ENCODE measurements at places on chromosomes 2 and 18.

GRCh38 chr2:39405364-39405763 lies 31.7 kb downstream of the MAP4K3 start:
- DNase-seq: no peak

- DNase-seq: no peak
Observed at GRCh38 chr18:58960508-58960907, 95.8 kb downstream of the ZNF532 start.

GRCh38 chr2:182368996-182369395 lies 57.8 kb downstream of the PDE1A start:
- DNase-seq: no peak

DNA sequence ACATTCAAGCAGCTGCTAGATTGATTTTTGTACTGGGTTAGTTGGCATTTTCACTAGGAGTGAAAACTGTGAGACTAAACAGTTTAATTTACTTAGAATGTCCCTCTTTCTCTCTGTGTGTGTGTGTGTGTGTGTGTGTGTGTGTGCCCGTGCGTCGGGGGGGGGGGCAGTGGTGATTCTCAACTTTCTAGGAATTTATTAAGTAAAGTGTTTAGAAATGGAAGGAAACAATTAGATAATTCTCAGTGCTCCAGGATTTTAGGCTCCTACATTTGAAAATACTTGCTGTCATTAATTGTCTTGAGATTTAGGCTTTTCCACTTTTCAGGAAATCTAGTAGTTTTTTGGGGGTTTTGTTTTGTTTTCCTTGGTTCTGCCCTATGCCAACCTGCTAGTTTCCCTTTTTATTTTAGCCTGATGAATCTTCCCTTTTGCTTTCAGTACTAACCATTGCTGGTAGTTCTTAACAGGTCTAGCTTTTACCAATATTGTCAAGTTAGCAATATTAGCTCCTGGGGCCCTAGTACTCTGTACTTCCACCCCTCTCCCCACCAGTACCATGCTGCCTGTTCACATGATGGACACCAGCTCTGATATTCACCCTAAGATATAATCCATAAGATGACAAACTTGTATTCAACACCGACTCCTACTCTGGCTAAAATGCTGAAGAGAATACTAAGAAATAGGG lies 4.9 kb downstream of the EPAS1 start:
- no peak for DNase-seq

- DNase-seq: no peak
Observed at GRCh38 chr2:216159144-216159543, 50.0 kb downstream of the XRCC5 start.

- no peak for DNase-seq
Observed at GRCh38 chr18:57813245-57813644, 10.1 kb upstream of the ATP8B1 start.

- no peak for DNase-seq
Observed at GRCh38 chr2:131641414-131642206, 113.9 kb downstream of the CCDC74A start.

- DNase-seq: no peak
Observed at GRCh38 chr2:147569426-147569825, 275.4 kb upstream of the ACVR2A start.

- DNase-seq: no peak
Observed at GRCh38 chr2:197453914-197454398, 604 bp downstream of the COQ10B start.

DNA sequence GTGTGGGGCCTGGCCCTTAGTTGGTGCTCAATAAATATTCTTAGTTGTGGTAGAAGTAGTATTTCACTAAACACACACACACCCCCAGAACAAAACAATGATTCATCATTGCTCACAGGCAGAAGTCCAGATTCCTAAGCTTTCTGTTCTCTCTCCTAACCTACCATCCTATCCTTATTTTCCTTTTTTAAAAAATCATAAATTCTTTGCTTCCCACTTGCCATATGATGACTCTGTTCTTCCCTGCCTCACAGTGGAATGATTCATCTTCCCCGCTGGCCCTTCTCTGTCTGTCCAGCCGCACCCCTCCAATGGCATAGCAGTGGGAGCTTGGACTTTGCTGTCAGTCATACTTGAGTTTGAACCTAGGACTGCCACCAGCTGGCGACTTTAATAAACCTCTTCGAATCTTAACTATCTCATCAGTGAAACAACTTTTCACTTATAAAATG lies 5.2 kb downstream of the EML6 start:
- DNase-seq: no peak

DNA sequence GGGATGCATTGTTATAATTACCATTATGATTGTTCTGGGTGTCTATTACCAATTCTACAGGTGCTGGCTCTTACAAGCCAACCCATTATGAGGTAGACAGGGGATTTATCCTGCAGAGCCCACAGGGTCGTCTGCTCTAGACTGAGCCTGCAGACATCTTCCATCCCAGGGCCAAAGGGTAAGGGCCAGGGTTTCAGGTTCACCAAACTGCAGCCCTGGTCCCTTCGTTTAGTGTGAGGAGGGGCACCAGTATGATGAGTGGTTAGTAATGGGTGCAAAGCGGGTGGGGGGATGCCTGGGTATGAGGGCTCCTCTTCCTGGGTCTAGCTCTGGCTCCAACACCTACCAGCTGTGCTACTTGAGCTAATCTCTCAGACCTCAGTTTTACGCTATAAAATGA lies 1.2 kb upstream of the ARID5A start:
- no peak for DNase-seq

- DNase-seq: no peak
Observed at GRCh38 chr18:21330122-21330701, 88.2 kb downstream of the GREB1L start.

- DNase-seq: no peak
Observed at GRCh38 chr2:227366769-227367426, 12.2 kb downstream of the TM4SF20 start.

DNA sequence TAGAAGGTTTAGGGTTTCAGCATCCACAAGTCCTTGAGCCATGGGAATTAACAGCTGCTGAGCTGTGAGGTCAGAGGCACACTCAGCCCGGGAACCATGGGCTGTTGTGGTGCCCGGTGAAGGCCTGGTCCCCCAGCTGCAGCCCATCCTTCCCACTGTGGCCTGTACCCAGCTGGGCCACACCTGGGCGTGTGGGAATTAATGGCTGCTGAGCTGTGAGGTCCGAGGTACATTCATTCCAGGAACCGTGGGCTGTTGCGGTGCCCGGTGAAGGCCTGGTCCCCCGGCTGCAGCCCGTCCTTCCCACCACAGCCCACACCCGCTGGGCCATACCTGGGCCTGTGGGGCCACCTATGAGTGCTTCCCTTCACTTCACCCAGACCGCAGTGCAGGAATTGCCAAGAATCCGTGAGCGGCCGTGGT lies 25.2 kb downstream of the TMEM18 start:
- no peak for DNase-seq

GRCh38 chr2:25635797-25636196 lies 37.6 kb downstream of the DTNB start:
- DNase-seq: no peak

DNA sequence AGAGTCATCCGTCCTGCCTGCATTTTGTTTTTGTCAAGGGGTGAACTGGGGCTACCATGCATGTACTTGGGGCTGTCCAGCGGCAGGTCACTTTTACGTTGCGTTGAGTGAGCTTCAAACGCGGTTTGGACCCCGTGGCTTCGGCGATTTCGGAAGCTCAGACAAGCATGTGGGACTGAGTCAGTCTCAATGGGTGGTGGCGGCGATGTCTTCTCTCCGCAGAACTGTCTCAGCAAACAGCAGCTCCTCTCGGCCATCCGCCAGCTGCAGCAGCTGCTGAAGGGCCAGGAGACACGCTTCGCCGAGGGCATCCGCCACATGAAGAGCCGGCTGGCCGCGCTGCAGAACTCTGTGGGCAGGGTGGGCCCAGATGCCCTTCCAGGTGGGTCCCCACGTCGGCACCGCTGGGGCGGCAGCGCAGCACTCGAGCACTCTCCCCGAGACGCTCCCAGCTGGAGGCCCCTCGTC lies 21.3 kb downstream of the FBLN7 start:
- no peak for DNase-seq

DNA sequence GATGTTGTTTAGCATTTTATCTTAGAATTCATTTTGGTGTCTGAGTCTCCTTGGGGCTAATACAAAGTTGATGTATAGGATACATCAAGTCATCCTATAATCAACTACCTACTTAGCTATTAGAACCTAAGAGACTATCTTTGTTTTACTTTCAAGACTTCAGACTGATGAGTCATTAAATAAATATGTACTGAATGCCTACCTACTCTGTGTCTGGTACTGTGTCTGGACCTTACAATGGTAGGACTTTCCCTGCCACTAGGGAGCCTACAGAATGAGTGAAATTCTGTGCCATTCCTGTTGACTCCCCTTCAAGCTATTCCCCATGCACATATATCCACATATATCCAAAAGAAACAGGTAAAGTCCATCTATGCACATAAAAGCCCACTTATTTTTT lies 114.5 kb downstream of the ERBB4 start:
- DNase-seq: no peak

GRCh38 chr2:54038835-54039234 lies 68.0 kb upstream of the PSME4 start:
- DNase-seq: no peak

GRCh38 chr2:224904381-224904780 lies 137.9 kb downstream of the DOCK10 start:
- no peak for DNase-seq

DNA sequence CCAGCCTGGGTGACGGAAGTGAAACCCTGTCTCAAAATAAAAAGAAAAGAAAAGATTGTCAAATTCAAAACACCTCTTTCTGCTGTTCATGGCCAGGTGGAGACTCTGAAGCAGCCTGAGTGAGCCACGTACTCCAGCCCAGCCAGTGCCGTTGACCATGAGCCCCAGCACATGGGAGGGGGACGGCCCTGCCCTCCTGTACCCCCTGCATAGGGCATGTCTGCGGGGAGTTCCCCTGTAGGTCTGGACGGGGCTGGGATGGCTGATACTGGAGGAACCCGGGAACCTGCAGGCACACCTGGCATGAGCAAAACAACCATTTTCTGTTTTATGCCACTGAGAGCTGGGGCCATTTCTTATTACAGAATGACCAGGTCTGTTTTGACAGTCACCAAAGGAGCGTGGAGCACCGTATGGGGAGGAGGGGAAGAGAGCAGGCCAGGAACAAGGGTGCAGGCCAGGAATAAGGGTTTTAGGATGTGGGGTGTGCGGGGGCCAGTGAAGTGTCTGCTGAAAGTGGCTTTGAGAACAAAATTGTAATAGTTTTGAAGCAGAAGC lies 30.1 kb downstream of the TMEM18 start:
- DNase-seq: no peak

DNA sequence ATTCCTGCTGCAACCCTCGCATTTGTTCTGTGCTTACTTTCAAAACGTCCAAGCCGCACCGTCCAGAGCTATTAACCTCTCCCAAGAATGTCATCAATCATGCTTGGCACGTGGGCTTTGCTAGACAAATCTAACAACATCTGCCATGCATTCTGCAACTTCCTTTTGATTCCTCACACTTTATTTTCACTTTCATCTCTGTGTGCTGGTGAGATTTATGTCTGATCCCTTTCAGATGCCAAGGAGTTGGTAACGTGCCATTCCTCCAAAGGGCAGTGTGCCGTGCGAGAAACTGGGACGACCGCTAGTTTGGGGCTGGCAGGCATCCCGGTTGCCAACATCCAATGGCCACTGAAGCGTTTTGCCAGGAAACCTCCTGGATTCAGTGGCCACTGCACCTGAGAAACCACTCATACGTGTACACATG lies 230.0 kb upstream of the PARD3B start:
- DNase-seq: no peak

- no peak for DNase-seq
Observed at GRCh38 chr2:185147361-185147760, 549.0 kb downstream of the ZNF804A start.

DNA sequence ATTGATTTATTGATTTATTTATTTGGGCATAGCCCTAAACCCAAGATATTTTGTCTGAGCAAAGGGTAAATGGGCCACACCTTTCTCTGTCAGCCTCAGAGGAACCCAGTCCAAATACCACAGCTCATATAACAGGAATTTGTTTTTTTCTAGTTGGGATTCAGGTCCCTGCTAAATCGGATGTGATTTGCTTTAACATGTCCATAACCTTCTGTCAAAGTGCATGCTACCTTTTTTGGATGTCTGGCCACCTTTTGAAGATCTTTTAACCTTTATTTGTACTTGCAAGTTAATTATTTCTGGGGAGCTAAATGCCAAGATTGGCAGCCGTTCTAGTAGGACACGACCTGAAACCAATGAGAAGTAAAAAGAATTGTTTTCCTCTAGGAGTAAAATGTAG lies 303.2 kb upstream of the UBE2E3 start:
- DNase-seq: no peak

GRCh38 chr2:55408918-55409868 lies 10.5 kb downstream of the CCDC88A start:
- no peak for DNase-seq

- peak; percentile 11 for DNase-seq
Observed at GRCh38 chr18:35756506-35757117, 175.1 kb downstream of the GALNT1 start.

DNA sequence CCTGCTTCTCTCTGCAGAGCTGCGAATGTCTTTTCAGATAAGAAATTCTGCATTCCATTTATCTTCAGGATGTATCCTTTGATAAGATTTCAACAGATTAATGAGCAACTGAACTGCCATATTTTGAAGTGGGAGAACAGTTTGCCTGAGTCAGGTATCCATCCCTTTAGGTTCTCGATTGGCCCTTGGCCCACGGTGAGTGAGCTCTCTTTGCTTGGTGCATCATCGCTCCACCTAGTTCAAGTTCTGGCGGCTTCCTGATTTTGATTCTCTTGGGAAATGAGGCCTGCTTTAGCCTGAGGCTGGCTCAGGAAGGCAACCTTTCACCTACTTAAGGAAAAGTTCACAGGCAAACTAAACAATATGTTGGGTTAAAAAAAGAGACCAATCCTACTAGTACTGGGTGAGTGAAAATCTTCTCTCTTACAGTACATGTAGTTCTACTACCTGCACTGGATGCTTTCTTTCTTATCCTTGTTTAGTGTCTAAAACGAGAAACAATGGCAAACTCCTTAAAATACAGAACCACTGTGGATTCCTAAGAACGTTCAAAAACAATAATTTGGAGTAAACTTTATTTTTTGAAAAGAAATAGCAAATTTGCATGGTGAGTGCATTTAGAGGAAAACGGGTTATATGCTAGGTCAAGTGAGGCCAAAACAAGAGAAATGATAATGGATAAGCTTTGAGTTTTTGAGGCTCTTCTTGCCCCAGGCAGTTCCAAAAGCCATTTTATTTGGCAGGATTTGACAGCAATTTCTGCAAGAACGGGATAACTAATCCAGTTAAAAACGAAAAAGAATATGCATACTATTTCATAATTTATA lies 837 bp upstream of the ACSL3 start:
- no peak for DNase-seq

GRCh38 chr2:64525317-64525613 lies 1.1 kb downstream of the AFTPH start:
- DNase-seq: peak; percentile 9

- no peak for DNase-seq
Observed at GRCh38 chr18:7923105-7923504, 356.0 kb downstream of the PTPRM start.

Data from stimulated activated CD4-positive, alpha-beta T cell treated with anti-CD3 and anti-CD28 coated beads, Interleukin-1b, Interleukin-23, amount 100 ng/mL, for 4 hours (primary cell).